ENCODE measurements at places on chromosomes 2 and 18.

DNA sequence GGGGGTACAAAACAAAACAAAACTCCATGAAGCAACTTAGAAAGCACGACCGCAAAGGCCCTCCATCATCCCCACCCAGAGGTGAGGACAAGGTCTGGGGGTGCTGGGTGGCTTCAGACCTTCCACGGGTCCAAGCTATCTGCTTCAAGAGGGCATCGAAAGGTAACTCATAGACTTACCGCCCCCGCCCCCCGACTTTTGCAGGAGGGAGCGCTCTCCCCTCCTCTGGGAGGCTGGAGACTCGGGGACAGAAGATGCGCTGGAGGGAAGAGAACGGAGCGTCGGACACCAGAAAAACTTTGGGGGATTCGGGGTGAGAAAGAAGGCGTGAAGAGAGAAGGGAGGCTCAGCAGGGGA lies 300 bp upstream of the STON1 start:
- DNase-seq, result no peak

GRCh38 chr18:42078711-42079110 lies 123.7 kb downstream of the PIK3C3 start:
- DNase-seq, result no peak

DNA sequence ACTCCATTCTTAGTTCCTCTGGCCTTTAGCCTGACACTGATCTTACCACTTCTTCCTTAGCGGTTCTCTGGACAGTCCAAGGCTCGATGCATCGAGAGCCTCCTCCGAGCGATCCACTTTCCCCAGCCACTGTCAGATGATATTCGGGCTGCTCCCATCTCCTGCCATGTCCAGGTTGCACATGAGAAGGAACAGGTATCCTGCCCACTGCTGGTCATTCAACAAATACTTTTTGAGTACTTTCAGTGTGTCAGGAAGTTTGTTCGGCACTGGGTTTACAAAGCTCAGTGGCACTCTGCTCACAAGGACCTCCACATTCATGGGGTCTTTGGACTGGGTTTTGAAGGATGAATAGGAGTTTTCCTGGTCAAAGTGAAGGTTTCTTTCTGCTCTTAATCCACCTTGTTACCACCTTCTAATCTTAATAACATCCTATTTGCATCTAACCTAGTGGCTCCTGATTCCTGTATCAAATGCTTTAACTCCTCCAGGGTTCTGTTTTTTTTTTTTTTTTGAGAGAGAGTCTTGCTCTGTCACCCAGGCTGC lies 25.8 kb downstream of the GCKR start:
- DNase-seq, result no peak

GRCh38 chr2:208541989-208542464 lies 135.4 kb downstream of the PTH2R start:
- no peak for DNase-seq

DNA sequence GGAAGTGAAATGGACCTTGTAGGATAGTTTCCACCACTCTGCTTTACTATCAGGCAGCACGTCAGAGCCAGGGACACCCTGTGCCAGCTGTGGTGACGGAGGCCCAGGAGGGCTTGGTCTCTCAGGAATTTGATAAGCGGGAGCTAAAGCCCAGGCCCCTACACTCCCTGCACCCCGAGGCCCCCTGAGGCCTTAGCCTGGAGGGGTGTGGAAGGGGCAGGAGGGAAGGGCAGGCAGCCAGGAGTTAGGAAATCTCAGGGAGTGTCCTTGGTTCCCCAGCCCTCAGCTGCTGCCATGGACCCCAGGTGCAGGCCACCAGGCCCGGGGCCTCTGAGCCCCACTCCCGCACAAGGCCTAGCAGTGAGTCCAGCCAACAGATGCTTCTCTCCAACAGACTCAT lies 38.2 kb downstream of the PDIA6 start:
- peak; percentile 61 for DNase-seq

GRCh38 chr2:170707821-170708795 lies 7.0 kb upstream of the SP5 start:
- no peak for DNase-seq

- no peak for DNase-seq
These were observed 22.9 kb downstream of the MARCHF4 start for GRCh38 chr2:216349366-216349765.

GRCh38 chr18:39232490-39232889 lies 1666.9 kb upstream of the CELF4 start:
- no peak for DNase-seq

DNA sequence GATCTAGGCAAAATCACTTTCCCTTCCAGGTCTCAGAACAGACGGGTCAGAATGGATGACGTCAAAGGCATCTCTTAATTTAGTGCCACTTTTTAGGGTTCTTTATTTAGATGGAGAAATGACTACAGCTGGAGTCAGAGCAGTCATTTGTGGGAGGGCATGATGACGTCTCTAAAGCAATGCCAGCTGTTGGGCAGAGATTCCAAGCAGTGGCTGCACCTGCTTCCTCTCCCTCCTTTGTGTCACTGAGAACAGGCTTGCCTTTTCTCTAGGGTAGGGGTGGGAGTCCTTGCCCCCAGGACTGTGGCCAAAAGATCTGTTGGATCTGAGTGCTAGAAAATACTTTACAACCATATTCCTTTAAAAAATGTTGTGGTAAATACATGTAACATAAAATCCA lies 28.7 kb upstream of the SKOR2 start:
- no peak for DNase-seq

DNA sequence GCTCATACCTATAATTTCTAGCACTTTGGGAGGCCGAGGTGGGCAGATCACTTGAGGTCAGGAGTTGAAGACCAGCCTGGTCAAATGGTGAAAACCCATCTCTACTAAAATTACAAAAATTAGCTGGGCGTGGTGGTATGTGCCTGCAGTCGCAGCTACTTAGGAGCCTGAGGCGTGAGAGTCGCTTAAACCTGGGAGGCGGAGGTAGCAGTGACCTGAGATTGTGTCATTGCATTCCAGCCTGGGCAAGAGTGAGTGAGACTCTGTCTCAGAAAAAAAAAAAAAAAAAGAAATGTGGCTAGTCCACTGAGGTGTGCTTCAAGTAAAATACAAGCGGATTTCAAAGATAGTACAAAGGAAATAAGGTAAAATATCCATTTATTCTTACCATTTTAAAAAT lies 46.2 kb downstream of the RBKS start:
- no peak for DNase-seq

GRCh38 chr18:67144329-67144728 lies 372.2 kb downstream of the DSEL start:
- no peak for DNase-seq

DNA sequence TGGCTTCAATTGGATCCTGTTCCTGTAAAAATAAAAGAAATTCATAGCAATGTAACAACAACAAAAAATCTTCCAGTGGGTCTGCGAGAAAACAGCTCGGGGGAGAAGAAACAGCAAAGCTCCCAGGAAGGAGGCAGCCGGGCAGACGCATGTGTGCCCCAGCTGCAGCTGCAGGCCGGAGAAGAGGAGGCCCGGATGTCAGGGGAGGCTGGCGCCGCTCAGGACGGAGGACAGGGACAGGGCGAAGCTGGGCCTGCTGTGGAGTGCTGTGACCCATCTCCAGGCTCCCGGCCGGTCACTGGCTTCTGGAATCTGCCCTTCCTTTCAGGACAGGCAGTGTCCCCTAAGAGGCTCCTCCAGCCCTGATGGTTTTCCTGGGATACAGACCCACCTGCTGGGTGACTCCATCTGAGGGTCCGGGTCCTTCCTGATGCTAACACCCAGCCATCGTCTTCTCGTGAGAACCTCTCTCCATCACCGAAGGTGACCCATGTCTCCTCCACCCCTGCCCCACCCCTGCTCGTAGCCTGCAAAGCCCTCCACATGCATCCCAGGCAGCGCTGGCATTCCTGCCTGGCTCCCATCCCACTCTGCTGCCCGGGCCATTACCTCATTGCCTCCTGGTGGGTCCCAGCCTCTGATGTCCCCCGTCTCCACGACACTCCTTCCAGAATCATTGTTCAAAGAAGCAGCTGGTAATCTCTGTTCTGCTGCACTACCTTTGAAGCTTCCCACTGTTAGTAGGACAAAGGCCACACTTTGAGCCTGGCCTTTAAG lies 145.4 kb upstream of the TWIST2 start:
- no peak for DNase-seq

DNA sequence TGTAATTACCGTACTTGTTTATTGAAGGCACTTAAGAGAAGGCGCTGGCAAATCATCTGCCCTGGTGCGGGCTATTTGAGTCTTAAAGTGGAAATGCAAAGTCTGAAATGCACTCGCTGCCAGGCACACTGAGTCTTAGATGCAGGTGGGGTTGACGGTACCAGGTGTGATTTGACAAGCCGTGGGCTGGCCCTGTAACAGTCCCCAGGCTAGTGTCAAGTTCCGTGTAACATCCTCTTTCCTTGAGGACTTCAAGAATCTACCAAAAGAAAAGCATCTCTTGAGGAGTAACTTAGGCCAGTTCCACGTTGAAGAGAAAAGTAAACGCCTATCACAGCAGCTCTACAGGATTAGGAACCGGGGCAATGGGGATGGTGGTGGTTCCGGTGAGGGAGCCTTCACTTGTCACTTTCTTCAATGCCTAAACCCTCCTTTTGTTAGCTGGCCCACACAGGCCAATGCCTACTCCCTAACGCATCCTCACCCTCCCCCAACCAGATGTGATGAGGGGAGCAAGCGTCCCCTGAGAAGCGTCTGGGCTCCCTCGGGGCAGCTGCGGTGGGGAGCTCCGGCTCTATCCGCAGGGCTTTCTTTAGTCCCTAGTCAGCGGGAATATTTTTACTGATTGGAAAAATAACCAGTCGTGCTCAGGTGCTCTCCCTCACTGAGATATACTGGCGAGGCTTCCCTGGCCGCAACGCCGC lies 1.5 kb upstream of the UGP2 start:
- no peak for DNase-seq

DNA sequence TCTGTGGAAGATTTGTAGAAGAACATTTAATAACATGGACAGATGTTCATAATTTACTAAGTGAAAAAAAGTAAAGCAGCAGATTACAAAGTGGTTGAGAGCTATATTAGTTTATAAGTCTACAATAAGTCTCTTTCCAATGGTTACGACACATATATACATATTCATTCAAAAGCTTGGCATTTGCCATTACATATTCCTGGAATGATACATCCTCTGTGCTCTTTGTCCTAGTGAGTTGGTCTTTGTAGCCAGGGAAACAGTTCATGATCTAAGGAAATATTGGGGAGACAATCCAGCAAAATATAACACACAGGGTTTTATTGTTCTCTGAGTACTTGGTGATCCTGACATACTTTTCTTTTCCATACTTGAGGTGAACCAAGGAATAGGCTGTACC lies 32.5 kb upstream of the SOS1 start:
- no peak for DNase-seq

DNA sequence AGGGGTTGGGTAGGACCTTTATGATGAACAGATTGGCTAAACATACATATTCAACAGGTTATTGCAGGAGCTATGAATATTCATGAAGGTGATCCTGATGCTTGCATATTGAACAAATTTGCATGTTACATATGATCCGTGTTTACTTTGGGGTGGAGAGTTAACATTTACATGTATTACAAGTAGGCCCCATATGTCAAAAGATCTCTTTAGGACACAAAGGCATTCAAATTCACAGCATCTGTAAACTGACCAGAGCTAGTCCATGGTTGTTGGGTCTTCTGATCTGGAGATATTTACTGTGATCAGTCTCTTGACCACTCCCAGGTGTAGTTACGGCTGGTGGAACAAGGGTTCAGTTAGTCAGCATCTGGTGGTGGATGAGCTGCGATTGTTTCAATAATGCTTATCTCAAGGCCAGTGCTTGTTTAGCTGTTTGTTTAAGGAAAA lies 80.4 kb downstream of the PMAIP1 start:
- DNase-seq, result no peak

DNA sequence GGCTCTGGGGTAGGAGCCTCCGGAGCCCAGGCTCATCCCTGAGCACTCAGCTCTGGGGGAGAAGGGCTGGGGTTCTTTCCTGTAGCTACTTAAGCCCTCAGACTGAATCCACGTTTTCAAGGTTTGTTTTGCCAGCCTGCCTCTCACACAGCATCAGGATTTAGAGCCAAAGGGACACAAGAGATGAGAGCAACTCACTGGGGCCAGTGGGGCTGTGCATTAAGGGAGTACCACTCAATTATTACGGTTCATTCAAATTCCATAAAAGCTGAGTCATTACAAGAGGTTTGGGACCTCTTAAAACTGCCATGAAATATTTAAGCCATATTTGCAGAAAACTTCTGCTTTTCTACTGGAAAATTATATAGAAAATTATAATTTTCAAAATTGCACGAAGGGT lies 17.1 kb upstream of the SNED1 start:
- DNase-seq, result no peak

DNA sequence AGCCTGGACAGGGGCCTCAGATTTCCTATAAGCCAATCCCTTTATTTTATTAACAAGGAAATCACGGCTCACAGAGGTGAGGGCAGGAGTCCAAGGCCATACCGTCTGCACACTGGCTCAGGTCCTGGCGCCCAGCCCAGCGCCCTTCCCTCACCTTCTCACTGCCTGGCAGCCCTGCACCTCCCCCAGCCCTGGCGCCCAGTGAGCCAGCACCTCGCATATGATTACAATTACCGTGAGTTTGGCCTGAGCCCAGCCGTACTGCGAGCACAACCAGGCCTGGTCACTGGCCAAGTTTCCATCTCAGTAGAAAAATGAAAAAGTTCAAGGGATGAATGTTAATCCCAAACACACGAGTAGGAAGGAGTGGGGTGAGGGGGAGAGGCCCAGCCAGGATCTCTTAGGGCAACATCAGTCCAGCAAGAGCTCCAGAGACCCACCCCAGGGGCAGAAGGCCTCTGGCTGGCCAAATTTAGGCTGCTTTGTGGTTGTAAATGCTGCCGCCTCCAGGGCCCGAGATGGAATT lies 68.4 kb downstream of the MCFD2 start:
- DNase-seq, result peak; percentile 95

DNA sequence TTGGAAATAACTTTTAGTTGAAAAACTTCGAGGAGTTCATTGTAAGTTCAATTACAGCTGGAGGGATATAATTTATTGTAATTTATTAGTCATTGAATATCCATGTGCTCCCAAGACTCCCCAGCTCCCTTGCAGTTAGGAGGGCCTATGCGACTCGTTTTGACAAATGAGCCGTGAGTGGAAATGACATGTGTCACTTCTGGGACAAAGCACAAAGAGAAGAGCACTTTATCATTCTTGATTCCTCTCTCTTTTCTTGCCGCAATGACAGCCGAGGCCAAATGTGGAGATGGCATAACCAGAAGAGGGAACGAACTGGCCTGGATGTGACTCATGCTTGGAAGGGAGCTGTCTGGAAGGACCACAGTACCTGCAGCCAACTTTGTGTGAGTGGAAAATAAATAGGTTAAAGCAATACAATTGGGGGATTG lies 44.2 kb upstream of the ITSN2 start:
- peak; percentile 74 for DNase-seq

- DNase-seq, result no peak
These were observed 22.3 kb upstream of the CAVIN2 start for GRCh38 chr2:191869178-191869577.

DNA sequence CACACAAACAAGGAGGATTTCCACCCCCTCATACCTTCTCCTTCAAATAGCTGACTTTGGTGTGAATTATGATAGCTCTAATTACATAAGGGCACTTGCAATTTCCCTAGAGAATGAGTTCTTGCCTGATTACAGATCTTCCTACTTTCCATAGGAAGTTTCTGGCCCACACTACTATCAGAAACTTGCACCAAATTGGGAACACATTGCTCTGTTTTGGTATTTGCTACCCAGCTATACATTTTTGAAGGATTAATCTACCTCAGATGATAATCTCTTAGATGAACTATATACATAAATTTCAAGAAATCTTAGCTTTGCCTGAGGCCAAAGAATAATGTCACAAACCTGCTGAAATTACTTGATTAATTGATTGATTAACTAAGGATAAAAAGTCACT lies 4.9 kb downstream of the DCC start:
- DNase-seq, result no peak

- no peak for DNase-seq
These were observed 65.9 kb downstream of the INSIG2 start for GRCh38 chr2:118154176-118154575.

All from muscle of back (tissue), 13 donors.